ENCODE measurements at places on chromosomes 1 and 21.

GRCh38 chr1:221987860-221988520 lies 246.1 kb upstream of the DUSP10 start:
- DNase-seq, result no peak

GRCh38 chr1:33684396-33685179 lies 179.3 kb upstream of the HMGB4 start:
- DNase-seq, result no peak

- DNase-seq, result no peak
Observed at GRCh38 chr1:99727575-99728185, 38.8 kb downstream of the FRRS1 start.

DNA sequence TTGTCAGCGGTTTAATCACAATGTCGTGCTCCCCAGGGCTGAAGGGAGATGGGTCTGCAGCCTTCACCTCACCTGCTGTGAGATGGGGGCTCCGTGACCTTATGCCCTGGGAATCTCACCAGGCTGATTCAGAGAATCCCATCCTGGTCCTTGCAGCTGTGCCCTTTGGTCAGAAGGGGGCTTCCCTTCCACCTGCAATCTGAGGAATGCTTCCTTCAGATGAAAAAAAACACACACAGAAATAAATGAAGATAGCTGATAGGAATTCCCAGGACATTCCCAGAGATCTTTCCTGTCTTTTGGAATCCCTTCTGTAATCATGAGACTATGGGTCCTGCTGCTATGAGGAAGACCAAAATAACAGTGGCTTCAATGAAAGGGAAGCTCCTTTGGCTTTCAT lies 127.0 kb upstream of the VAMP3 start:
- DNase-seq, result no peak

GRCh38 chr1:228093050-228093906 lies 9.8 kb downstream of the C1orf35 start:
- no peak for DNase-seq

GRCh38 chr1:228940526-228940925 lies 205.2 kb downstream of the RHOU start:
- DNase-seq, result no peak

GRCh38 chr1:181075766-181076350 lies 12.6 kb upstream of the IER5 start:
- DNase-seq, result no peak

- no peak for DNase-seq
Observed at GRCh38 chr1:224069138-224069537, 44.8 kb upstream of the FBXO28 start.

- no peak for DNase-seq
Observed at GRCh38 chr1:73859227-73859626, 338.7 kb downstream of the LRRIQ3 start.

DNA sequence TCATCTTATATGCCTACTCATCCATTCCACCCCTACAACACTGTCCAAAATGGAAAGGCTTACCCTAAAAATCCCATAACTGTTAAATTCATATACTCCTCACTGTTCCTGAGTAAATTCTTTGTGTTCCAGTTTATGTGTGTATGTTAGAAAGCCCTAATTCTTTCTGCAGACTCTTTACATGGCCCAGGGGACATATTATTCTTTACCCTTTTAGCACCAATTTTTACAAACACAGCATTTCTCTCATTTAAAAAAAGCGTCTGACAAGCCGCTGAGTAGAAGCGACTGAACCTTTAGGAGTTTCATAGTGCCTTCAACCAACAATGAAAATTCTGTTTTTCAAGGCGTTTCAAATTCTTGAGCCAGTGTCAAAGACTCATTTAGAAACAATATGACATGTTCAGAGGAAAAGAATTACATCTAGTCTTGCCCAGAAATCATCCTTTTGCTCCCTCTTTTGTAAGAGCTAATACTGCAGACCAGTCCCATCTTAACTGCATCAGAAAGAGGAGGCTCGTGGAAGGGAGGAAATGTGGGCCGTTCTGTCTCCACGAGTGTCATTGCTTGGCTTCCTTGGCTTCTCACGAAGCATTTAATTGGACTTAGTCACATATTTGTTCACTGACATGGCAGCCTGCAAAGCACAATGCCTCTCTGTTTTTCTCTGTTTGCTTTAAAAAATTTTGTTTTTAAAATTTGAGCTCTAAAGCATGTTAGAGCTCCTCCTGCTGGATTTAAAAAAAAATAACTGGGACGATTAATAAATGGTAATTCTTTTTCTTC lies 21.3 kb upstream of the C1orf105 start:
- no peak for DNase-seq
